ENCODE measurements at places on chromosomes 5 and 9.

DNA sequence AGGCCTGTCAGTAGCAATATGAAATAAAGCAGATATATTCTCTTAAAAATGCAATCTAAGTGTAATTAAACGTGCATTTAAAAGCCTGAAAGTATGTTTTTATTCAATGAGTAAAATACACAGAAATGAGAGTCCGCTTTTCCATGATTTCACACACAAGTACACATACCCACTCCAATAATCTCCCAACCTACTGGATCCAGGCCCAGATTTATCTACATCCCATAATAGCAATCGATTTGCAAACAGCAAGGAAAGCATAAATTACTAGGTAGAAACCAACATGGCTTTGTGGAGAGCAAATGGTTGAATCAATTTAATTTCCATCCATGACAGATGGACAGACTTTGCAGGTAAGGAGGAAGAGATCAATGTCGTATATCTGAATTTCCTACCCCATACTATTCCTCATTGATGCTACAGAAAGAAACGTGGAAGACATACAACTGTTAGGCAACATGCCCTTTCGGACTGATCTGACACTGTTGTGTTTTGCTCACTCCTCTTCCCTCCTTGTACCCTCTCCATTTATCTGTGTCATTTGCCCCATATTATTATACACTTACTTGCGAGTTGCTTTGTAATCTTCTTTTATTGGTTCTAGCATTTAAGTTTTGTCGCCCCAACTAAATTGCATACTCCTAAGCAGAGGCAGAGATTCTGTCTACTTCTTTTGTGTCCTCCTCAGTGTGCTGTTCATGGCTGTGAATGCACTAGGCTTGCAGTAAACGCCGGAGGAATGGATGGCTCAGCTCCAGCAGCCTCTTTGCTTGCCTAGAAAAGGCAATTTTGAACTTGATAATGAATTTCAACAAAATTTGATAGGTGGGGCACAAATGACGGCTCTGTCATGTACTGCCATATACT is 133.6 kb downstream of the NFIB start:
- no peak for DNase-seq

DNA sequence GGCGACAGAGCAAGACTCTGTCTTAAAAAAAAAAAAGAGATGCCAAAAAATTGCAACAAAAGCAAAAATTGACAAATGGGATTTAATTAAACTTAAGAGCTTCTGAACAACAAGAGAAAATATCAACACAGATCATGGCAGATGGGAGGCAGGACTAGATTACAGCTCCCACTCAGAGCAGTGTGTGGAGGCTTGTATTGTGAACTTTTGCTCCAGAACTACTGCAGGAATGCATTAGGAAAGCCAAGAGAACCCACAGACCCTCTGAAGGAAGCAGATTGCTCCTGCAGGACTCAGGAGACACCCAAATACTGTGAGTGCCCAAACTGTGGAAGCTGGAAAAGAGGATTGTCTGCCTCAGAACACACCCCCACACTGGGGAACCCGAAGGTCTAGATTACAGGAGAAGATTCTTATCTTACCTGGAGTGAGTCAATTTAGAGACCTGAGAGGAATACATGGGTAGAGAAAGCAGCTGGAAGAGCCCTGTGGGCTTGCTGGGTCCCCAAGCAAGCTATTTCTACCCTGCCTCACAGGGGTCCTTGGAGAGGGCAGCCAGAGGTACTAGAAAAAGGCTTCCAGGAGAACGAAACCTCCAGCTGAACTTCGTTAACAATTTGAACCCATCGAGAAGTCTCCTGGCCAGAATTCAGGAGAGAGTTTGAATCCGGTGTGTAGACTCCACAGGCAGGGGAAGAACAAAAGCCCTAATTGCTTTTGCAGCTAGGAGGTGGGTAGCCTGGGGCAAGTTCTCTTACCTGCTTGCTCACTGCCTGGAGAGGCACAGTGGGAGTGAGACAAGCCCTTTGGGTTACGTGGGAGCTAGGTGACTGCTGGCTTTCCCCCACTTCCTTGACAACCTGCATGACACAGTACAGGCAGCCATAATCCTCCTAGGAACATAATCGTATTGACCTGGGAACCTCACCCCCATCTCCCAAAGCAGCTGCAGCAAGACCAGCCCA is 593.4 kb upstream of the RGMB start:
- DNase-seq, result no peak

DNA sequence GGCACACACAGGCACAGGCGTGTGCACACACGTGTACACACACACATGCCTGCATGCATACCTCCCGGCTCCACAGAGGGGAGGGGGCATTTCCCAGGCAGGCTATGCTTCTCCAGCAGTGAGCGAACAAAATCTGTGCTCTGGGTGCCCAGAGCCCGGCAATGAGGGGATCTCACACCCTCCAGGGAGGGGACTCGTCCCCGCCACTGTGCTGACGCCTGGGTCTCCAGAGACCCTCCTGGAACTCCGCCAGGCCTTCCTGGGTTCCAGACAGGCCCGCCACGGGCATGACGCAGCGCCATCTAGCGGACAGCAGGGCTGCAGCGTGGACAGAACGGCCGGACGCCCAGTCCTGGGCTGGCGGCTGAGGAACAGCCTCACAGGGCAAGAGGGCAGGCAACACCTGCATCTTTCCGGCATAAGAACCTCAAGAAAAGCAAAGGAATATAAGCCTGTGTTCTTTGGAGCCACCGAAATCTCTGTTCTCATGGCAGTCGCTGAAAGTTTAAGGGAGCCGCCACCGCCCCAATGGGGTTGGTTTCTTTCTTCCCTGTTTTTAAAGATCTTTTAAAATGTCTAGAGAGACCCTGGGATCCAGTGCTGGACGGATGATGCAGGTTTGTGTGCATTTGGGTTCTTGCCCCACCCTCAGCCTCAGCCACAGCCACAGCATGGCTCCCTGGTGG is 135.6 kb upstream of the PPP1R26 start:
- DNase-seq, result peak; percentile 73

DNA sequence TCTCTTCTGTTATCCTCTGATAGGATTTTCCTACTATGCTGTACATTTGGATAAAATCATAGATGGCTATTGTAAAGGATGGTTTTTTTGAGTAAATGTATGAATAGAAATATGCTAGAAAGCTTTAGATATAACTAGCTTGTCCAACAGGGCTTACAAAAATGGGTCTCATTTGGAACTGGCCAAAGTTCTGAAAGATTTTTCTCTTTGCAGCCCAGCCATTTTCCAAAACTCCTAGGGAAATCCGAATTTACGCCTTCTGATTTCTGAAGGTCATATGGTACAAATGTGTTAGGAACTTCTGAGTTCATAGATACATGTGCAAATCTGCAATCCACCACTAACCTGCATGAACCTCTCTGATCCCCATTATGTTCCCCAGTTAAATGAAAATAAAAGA is 603.9 kb upstream of the C9orf72 start:
- DNase-seq, result no peak

DNA sequence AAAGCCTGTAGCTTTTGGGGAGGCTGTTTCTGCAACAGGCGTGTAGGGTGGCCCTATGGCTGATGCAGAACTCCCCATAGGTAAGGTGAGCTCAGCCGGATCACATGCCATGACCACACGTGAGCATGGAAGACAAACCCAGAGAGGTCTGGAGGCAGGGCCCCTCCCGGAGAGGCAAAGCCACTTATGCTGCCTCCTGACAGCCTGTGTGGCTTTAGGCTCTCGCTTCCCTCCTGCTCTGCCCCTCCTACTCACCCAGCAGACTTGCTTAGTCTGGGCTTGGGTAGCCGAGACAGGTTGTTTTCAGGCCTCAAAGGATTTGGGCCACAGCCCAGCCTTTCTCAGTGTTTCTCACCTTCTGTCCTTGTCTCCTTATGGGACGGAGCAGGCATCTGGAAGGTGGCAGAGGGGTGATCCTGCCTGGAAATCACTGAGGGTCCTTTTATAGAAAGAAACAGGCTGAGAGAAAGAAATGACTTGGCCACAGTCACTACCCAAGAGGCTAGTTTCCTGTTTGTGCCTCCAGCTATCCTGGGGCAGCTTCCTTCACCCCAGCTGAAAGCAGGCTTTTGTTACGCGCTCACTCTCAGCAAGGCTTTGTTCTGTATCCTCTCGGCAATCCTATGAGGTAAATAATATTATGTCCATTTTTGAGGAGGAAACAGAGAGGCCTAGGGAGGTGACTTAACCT is 89.9 kb downstream of the DAB2IP start:
- DNase-seq, result no peak

DNA sequence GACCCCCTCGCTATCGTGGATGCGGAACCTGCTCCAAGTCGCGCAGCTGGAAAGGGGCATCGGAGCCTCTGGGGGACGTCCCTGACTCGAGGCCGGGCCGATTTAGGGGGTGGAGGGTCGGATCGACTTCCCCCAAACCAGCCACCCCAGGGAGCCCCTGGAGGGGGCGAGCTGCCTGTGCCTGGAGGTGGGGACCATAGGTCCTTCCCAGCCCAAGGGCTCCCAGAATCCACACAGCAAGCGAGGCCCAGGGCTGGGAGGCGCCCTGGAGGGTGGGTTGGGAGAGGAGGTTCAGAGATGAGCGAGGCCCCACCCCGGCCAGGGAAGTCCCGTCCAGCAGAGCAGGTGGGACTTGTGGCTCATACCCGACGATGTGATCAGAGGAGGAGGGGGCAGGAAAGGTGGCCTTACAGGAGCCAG is 147.6 kb downstream of the GAPVD1 start:
- DNase-seq, result no peak

DNA sequence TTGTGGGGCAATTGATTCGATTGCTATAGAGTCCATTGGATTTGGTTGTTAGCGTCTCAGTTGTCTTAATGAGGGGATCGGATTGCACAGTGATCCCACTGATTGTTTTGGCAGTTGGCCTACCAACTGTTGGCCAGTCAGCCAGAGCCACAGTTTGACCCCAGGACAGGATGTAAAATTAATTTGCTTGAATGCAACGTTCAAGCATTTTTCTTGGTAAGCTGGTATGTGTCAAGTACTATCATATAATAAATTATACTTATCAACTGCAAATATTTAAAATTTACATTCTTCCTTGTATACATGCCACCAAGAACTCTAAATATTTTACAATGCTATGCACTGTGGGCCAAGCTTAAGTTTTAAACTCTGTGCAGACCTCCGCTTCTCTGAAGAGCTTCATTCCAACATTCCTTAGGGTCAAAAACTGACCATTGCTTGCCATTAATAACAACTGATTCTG is 80.4 kb upstream of the OSMR start:
- no peak for DNase-seq

GRCh38 chr5:106910486-106910885 is 760.3 kb downstream of the EFNA5 start:
- no peak for DNase-seq

GRCh38 chr5:135221696-135222095 is 177.3 kb downstream of the MACROH2A1 start:
- DNase-seq, result no peak

GRCh38 chr9:91654527-91654926 is 230.9 kb upstream of the NFIL3 start:
- no peak for DNase-seq

DNA sequence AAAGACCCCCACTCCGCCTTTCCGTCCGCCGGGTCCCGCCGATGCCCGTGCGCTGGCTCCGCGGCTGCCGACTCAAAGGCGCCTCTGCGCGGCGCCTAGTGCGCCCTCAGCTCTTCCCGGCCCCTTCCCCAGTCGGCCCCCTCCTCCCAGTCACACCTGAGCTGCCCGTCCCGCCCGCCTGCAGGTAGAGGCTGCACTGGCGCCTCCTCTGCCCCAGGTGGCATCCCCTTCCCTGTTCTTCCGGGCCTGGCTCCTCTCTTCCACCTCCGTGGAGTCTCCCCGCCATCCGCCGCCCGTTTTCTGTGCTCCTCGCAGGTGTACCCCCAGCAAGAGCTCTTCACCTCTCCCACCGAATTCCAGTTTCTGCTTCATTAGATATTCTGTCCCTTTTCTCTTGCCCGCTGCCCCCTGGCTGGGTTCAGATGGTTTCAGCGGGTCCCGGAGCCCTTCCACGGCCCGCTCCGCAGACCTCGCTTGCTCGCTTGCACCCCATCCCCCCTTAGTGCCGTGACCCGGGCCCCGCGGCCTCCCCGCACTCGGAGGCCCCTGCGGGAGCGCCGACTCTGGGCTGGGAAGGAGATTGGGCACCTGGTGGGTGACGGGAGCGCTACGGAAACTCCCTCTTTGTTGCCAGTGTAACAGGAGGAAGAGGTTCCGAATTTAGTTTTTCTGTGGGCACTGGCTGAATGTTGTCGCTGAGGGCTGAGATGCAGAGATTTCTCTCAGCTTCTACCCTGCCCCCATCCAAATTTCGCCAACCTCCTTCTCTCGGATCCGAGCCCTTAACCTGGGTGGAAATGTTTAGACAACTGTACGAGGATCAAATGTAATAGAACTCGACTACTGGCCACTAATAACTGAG is 809 bp downstream of the SLC44A1 start:
- DNase-seq, result peak; percentile 36

GRCh38 chr9:70177121-70177520 is 81.7 kb upstream of the SMC5 start:
- DNase-seq, result no peak

DNA sequence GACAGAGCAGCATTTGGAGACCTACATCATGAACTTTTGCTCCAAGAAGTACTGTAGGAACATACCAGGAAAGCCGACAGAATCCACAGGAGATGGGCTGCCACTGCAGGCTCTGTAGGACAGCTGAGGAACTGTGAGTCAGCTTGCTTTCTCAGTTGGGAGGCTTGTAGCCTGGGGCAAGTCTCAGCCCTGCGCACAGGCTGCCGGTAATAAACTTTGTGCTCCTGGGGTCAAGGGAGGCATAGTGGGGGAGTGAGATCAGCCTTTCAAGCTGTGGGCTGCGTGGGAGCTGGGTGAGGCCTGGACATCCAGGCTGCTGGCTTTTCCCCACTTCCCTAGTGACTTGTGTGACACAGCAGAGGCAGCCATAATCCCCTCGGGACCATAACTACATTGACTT is 718.0 kb upstream of the CDH10 start:
- DNase-seq, result no peak

DNA sequence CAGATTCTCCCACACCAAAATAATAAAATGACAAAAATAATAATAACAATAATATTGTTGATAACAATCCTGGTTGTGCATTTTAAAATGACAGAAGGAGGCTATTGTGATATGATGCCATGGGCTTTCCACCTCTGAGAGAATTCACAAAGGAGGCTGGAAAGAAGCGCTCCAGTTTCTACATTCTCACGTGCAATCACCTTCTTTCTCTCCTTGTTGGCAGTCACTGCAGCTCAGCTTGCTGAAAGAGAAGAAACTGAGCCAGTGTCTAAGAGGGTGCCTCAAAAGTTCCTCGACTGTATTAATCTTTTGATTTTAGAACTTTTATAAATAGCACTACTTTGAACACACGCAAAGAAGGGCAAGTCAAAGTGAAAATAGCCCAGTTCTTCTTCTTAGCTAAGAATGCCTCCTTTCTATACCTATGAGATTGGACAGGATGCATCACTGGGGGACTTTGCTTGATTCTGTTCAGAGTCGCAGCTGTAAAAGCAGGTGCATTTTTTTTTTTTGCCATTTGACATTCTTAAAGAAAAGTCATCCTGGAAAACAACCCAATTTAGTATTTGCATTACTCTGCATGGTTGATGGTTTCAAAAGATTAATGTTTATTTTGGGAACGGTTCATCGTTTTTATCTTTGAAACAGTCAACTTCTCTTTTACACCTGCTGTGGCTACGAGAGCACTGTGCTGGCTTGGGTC is 12.4 kb upstream of the SUB1 start:
- no peak for DNase-seq
